Motor neuron (in vitro differentiated cells): ENCODE measurements at places on chromosomes 4 and X. TPM values are rescaled to one million over a fixed set of nuclear protein-coding genes. Genes with fewer than 3 reads are reported as not detected.

DNA sequence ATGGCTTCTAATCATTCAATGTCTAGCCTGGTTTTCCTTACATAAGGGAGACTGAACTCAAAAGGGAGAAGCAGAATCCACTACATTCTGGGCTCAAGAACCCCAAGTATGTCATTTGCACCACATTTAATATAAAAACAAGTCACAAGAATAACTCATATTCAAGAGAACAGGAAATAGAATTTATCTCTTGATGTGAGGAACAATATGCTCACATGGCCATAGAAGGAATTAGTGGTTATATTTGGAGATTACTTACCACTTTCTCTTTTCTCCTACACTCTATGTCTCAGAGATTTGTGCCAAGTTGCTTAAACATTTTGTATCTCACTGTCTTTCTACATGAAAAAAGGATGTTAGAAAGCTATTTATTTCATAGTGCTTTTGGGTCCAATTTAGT, 922.6 kb upstream of the PABPC4L start:
- ATAC-seq, result no peak

DNA sequence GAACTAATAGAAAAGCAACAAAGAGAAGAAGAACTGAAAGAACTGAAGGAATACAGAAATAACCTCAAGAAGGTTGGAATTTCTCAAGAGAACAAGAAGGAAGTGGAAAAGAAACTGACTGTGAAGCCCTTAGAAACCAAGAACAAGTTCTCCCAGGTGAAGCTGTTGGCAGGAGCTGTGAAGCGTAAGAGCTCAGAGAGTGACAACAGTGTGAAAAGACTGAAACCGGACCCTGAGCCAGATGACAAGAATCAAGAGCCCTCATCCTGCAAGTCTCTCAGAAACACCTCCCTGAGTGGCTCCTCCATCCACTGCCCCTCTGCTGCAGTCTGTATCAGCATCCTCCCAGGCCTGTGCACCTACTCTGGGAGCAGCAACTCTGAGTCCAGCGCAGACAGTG, 8.4 kb upstream of the FHDC1 start:
- no peak for ATAC-seq

DNA sequence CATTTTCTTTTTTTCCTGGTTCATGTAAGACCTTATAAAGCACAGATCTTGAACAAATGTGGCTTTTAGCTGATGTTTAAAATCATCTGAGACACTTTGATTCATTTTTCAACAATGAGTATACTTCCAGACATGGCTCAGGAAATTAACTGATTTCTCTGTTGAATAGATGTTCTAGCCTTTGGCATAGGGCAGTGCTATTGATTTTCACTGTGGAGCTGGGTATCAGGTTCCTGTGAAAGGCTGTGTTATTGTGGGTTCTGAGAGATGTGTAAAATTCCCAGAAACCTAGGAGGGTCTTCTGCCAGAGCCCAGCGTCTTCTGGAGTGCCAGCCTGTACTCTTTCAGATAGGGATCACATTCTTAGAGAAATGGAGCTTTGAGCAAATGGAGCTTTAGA, 278.9 kb downstream of the EPHA5 start:
- no peak for ATAC-seq

DNA sequence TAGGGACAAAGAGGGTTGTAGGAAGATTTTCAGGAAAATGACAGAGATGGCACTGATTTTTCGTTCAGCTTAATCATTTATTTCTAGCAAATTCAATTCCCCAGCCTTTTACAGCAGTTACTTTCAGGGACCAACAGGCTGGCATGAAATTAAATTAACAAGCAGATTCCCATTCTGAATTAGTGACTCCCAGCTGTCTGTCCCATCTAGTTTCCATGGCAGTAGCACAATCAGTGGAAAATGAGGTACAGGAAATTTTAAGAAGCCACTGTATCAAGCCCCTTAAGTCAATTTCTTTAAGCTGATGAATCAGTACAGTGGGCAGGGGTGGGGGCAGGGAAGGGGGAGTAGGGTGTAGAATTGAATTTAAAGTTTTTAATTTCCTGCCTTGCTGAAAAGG, 121.1 kb upstream of the TEX13C start:
- no peak for ATAC-seq

DNA sequence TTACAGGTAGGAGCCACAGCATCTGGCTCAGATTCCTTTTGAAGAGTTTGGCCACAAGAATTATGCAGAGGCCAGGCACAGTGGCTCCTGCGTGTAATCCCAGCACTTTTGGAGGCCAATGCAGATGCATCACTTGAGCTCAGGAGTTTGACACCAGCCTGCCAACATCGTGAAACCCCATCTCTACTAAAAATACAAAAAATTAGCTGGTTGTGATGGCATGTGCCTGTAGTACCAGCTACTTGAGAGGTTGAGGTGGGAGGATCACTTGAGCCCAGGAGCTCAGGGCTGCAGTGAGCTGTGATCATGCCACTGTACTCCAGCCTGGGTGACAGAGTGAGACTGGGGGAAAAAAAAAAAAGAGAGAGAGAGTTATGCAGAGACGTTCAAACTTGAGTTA, 53.0 kb downstream of the MID1IP1 start:
- ATAC-seq, result no peak

The TMPRSS11D gene
- total RNA-seq, result 0.20 and 1.3 TPM in 2 replicates

The TLL1 gene
- total RNA-seq, result 0.05 TPM in 1 of 2 replicates, not detected in the other

The CLGN gene
- 21.8 and 24.0 TPM in 2 replicates for total RNA-seq

The MFAP3L gene
- total RNA-seq, result 1.0 and 1.1 TPM in 2 replicates

The PGAM4 gene
- not detected in 2 replicates for total RNA-seq
